ENCODE measurements at places on chromosomes 3 and 15.

GRCh38 chr3:71080517-71081083, 502.9 kb downstream of the FOXP1 start:
- H3K4me1 ChIP-seq = no peaks in the 10 kb centered on the region
- no peaks in the 10 kb centered on the region for H3K36me3 ChIP-seq
- no peak overlapping the region for H3K4me3 ChIP-seq
- no peak overlapping the region for H3K27ac ChIP-seq
- H3K27me3 ChIP-seq = no peaks in the 10 kb centered on the region
- DNase-seq = no peak

GRCh38 chr3:89558711-89559110, 451.3 kb downstream of the EPHA3 start:
- H3K4me1 ChIP-seq = no peaks in the 10 kb centered on the region
- H3K27ac ChIP-seq = no peak overlapping the region
- no peak overlapping the region for H3K4me3 ChIP-seq
- no peaks in the 10 kb centered on the region for H3K36me3 ChIP-seq

DNA sequence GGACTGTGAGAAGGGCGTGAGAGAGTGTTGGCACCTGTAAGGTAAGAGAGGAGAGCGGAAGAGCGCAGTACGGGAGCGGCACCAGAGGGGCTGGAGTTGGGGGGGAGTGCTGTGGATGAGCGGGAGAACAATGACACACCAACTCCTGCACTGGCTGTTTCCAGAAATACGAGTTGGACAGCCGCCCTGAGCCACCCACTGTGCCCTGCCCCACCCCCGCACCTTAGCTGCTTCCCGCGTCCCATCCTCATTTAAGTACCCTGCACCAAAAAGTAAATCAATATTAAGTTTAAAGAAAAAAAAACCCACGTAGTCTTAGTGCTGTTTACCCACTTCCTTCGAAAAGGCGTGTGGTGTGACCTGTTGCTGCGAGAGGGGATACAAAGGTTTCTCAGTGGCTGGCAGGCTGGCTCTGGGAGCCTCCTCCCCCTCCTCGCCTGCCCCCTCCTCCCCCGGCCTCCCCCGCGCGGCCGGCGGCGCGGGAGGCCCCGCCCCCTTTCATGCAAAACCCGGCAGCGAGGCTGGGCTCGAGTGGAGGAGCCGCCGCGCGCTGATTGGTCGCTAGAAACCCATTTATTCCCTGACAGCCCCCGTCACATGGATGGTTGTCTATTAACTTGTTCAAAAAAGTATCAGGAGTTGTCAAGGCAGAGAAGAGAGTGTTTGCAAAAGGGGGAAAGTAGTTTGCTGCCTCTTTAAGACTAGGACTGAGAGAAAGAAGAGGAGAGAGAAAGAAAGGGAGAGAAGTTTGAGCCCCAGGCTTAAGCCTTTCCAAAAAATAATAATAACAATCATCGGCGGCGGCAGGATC, at the start of gene SOX2:
Gene SOX2, plus strand, starts transcription at position 601 of the 811 bp plus-strand sequence. CDS start 436 bp downstream, outside the sequence.
- H3K27ac ChIP-seq = no peak within 1 kb of the TSS
- H3K27me3 ChIP-seq = peaks cover 80% of the 10 kb centered on the region
- H3K4me3 ChIP-seq = peak within 1 kb of the TSS; percentile 40
- no peaks in the 10 kb centered on the region for H3K36me3 ChIP-seq

DNA sequence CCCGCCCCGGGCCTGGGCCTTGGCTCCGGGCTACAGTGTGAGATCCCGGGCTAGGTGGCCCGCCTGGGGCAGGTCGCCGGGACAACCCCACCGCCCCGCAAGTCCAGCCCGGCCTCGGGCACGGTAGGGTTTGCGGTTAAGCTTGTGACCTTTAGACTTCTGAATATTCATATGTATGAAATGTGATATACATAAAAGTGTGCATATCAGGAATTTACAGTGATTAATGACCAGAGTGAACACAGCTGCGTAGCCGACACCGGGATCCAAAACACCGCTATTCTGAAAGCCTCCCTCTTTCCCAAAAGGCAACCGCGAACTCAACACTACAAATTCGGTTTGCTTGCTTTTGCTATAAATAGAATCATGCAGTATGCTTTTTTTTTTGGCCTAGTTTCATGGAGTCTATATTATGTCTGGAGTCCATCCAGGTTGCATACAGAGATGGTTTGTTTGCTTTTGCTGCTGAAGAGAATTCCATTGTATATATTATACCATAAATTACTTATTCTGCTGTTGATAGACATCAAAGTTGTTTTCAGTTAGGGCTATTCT, 636 bp upstream of the SNRPA1 start:
- peak; percentile 60 for DNase-seq
- no peaks in the 10 kb centered on the region for H3K36me3 ChIP-seq
- peak overlapping the region; percentile 85 for H3K27ac ChIP-seq
- H3K4me1 ChIP-seq = peaks cover 8% of the 10 kb centered on the region
- H3K4me3 ChIP-seq = peak overlapping the region; percentile 96

- no peak overlapping the region for H3K4me3 ChIP-seq
- H3K4me1 ChIP-seq = no peaks in the 10 kb centered on the region
- H3K27ac ChIP-seq = no peak overlapping the region
These were observed 49.7 kb downstream of the GNB4 start for GRCh38 chr3:179401561-179401960.

GRCh38 chr3:119743921-119744320, 38.0 kb upstream of the NR1I2 start:
- H3K4me1 ChIP-seq = no peaks in the 10 kb centered on the region
- H3K27ac ChIP-seq = no peak overlapping the region
- no peaks in the 10 kb centered on the region for H3K36me3 ChIP-seq
- H3K27me3 ChIP-seq = no peaks in the 10 kb centered on the region
- H3K4me3 ChIP-seq = no peak overlapping the region

DNA sequence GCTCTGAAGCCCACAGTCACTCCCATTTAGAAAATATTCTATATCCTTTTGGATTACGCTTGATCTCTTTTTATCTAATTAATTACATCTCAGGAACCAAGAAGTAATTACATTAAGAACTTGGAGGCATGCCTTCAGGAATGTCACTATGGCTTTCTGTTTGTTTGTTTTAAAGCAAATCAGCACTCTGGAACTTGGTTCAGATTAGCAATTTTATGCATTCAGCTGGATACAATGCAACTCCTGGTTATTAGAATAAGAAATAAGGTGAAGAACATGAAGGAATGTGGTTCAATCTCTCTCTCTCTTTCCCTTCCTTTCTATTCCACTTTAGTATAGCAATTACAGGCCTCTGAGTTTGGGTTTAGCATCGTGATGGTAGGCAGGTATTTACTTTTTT, 235.8 kb downstream of the FHIT start:
- H3K27ac ChIP-seq = no peak overlapping the region
- H3K4me3 ChIP-seq = no peak overlapping the region
- no peaks in the 10 kb centered on the region for H3K27me3 ChIP-seq
- DNase-seq = no peak

DNA sequence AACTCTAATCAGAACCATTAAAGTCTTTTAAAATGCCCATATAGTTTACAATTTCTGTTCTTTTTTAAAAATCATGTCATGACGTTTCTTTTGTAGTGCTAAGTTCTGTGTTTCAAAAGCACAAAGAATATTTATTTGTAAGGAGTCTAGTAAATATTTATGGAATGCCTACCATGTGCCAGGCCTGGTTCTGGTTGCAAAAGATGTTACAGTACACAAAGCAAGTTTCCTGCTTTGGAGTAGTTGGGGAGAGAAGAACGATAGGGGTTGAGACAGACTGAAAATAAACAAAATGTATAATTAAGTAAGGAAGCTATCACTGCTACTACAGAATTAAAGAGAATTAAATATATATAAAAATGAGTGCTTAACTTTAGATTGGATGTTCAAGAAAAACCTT, 86.8 kb upstream of the CMSS1 start:
- no peak overlapping the region for H3K27ac ChIP-seq
- DNase-seq = no peak
- H3K27me3 ChIP-seq = no peaks in the 10 kb centered on the region
- no peaks in the 10 kb centered on the region for H3K36me3 ChIP-seq

DNA sequence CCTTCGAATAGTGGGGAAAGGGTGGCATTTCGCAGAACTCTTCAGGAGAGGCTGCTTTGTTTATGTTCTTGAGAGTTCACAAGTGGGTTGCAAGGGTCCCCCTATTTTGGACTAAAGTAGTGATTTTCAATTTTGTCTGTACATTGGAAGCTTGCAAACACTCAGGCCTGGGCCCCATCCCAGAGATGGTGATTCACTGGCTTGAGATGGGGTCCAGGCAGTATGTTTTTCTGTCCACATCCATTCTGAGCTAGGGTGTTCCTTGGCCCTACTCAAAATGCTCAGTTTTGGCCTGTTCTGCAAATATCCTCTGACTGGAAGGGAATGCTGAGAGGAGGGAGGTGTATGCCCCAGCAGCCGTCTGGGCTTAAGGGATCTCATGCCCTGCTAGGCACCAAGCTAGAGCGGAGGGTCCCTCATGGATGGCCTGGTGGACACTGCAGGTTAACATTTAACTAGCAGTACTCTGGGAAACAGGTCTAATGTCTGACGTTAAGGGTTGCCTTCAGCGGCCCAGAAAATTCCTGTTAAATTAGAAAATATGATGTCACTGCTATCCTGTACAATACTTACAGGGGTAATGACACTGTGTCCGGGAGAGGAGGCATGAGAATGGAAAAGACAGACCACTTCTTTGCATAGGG, 181.4 kb downstream of the OPA1 start:
- DNase-seq = peak; percentile 68
- H3K27ac ChIP-seq = no peak overlapping the region
- no peaks in the 10 kb centered on the region for H3K36me3 ChIP-seq
- no peaks in the 10 kb centered on the region for H3K27me3 ChIP-seq
- no peak overlapping the region for H3K4me3 ChIP-seq

GRCh38 chr3:160194438-160194837, 30.8 kb upstream of the C3orf80 start:
- no peak overlapping the region for H3K27ac ChIP-seq
- no peaks in the 10 kb centered on the region for H3K36me3 ChIP-seq
- no peak overlapping the region for H3K4me3 ChIP-seq

DNA sequence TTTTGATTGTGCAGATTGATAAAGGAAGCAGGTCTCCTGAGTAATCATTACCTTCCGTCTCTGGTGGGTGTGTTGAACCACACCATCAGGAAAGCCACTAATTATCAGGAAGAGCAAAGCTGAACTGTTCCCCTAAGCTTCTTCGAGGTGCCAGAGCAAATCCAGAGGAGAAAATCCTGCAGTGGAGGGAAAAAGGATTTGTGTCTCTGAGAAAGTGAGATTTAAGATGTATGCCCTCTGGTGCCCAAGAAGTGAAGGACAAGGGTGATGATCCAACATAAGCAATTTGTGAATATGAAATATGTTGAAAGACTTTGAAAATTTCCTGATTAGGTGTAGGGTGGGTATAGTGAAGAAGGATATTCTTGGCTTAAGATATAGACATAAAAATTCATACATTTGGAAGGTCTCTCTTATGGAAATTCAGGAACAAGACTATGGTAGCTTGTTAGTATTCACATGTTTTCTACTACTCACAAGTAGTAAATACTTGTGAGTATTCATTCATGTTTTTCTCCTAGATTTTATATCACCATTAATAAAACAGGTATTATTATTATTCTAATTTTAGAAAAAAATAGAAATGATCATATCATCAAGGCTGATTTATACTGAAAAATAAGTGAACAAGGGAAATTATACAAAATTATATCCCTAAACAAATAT, 34.8 kb downstream of the COMMD2 start:
- H3K4me3 ChIP-seq = no peak overlapping the region
- no peaks in the 10 kb centered on the region for H3K4me1 ChIP-seq
- no peaks in the 10 kb centered on the region for H3K36me3 ChIP-seq
- peak; percentile 82 for DNase-seq
- H3K27ac ChIP-seq = no peak overlapping the region

DNA sequence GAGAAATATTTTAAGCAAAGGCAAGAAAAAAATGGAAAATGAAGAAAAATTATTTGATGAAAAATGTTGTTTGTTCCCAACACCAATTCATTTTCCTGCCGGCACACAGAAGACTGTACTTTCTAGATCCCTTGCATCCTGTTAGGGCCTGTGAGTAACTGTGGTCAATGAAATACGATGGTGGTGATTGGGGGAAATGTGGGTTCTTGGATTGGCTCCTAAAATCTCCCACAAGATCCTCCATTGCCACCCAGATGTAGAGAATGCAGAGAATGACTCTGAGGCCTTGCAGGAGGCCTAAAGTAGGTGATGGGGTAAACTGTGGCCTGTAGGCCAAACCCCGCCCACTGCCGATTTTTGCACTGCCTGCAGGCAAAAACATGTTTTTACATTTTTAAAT, 46.3 kb upstream of the C3orf70 start:
- H3K4me1 ChIP-seq = no peaks in the 10 kb centered on the region
- H3K27me3 ChIP-seq = no peaks in the 10 kb centered on the region
- no peak overlapping the region for H3K4me3 ChIP-seq
- peaks cover 2% of the 10 kb centered on the region for H3K36me3 ChIP-seq
- no peak overlapping the region for H3K27ac ChIP-seq
- DNase-seq = no peak

DNA sequence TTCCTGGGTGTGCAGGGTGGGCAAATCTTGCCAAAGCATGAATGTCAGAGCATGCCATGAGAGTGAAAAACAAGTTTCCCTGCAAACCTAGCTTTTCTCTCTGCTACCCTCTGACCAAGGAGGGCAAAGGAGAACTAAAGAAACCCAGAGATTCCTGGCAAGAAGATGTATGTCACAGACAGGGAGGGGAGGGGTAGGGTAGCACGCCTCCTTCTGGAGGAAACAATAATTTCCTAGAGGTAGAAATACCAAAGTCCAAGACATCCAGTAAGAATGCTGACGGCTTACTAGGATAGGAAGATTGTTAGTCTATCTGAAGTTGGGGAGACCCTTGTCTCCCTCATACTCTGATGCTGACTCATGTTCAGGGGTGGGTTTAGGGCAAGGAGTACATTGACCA, 203.9 kb downstream of the NR1D2 start:
- H3K27ac ChIP-seq = no peak overlapping the region
- H3K27me3 ChIP-seq = no peaks in the 10 kb centered on the region
- H3K36me3 ChIP-seq = no peaks in the 10 kb centered on the region
- H3K4me3 ChIP-seq = no peak overlapping the region
- H3K4me1 ChIP-seq = no peaks in the 10 kb centered on the region

DNA sequence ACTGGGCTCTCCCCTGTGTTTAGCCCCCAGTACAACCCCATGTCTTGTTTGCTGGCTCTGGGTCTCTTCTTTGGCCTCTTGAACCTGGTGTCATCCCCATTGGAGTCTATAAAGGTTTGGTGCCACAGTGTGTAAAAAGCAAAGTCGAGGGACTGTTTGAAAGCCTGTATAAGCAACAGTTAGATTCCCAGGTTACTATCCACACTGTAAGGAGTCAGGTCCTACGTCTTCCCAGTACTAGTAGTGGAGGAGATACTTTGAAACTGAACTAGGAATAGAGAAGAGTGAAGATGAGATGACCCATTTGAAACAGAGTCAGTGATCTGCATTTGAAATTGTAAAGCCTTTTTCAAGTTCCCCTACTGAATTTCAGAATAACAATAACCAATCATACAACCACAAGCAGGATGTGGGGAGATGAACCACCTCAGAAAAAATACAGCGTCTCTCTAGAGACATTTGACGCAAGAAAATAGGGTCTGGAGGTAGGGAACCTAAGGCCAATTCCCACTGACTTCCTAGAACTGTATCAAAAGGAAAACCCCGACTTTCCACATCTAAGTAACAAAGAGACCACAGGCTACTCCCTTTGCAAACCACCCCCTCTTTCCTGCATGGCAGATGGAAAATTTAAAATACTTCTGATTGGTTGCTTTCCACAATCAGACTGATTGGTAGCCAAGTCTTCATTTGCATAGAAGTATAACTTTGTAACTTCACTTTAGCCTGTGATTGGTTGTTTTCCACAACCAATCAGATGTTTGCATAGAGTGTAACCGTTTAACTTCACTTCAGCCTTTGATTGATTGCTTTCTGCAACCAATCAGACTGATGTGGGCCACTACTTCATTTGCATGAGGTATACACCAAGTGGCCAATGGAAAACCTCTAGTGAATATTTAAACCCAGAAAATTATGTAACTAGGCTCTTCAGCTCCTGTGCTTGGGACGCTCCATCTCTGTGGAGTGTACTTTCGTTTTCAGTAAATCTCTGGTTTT, 49.9 kb upstream of the NEDD4 start:
- DNase-seq = no peak
- H3K4me3 ChIP-seq = peak overlapping the region; percentile 52
- no peaks in the 10 kb centered on the region for H3K27me3 ChIP-seq
- no peak overlapping the region for H3K27ac ChIP-seq

Measured in kidney (tissue), 22 donors.